ENCODE measurements at places on chromosomes 11 and 22.

DNA sequence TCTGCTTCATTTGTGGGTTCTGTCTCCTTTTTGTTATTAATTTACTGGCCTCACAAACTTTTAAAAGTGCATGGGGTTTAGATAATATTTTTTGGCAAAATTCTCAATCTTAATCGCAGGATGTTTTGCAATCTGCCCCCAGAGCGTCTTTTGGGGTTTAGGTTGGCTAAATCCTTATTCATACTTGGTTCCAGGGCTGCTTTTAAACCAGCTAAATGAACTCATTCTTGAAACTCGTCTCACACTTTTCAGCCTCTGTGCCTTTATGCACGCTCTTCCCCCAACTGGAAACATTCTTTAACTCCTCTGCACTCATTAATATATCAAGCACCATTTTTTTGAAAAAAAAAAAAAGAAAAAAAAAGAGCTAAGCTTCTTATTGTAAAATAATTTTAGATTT lies 131.7 kb downstream of the KIF18A start:
- no peak for DNase-seq

DNA sequence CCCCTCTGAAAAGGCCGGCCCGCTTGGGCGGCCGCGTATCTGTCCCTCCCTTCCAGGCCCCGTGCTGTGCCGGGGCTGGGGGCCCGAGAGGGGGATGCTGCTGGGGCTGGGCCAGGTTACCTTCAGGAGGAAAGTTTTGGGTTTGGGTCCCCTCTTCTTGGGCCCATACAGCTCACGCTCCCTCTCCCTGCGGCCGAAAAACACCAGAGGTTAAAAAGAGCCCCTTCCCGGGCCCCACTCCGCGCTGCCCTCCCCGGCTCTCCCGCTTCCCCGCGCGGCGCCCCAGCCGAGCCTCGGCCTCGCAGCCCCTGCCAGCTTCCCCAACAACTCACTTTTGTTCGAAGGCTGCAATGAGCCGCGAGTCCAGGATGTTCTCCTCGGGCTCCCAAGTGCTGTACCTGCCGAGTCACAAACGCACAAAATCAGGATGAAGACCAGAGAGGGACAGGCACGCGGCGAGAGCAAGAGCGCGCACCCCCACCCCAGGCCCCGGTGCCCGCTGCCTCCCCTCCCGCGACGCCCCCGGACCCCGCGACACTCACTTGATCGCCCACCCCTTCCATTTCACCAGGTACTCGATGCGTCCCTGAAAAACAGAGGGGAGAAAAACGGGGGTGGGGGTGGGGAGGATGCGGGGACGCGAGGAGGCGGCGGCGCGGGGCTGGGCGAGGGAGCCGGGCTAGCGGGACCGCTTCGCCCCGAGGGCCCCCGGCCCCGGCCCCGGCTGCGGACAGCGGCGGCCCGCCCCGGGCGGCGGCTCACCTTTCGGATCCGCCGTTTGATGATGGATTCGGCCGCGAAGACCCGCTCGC lies 450 bp downstream of the CBX6 start:
- no peak for DNase-seq

DNA sequence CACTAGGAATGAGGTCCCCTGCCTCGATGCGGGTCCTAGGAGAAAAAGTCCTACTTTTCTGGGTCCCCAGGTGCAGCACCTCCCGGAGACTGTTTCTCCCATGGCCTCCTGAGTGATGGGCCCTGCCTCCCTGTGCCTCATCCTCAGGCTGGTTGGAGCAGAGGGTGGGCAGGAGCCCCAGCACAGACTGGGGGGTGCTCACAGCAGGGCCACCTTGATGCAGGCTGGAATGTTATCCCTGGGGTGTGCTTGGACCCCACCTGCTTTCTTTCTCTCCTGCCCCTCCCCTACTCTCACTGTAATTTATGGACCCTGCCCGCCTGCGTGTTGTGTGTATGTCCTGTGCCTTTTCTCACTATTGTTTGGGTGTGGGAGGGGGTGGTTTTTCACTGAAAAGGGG lies 8.1 kb downstream of the SHISA8 start:
- no peak for DNase-seq

GRCh38 chr11:1290052-1291040 lies 19.1 kb downstream of the TOLLIP start:
- DNase-seq, result no peak

DNA sequence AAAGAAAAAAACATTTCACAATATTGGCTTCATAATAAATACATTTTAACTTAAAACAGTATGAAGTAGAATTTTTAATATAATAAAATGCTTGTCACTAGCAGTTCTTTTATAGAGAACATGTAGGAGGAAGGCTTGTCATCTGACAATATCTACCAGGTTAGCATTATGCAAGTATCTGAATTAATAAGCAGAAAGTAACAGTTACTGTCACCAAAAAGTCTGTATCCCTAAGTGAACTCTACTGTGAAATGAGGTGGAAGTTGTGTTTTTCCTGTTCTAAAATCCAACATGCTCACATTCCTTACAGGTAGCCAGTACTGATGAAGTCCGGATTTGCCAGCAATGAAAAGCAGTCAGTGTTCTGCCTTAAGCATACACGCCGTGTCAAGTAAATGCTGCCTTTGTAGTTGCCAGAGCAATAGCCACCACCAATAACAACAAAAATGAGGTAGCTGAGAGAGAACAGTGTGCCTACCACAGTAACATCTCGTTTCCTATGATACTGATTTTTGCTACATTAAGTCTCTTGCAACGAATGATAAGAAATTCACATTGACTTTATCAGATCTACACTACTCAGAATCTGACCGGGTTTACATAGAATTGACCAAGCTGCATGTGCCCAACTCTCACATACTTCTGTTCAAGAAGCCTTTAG lies 95.5 kb downstream of the SIK3 start:
- DNase-seq, result no peak

- no peak for DNase-seq
These were observed 95.8 kb downstream of the CCDC83 start for GRCh38 chr11:85951049-85951405.

GRCh38 chr22:17861909-17862308 lies 87.6 kb upstream of the BID start:
- no peak for DNase-seq

- DNase-seq, result peak; percentile 31
These were observed 136.3 kb downstream of the PKNOX2 start for GRCh38 chr11:125300791-125301218.

GRCh38 chr22:49803737-49804375 lies 23.8 kb downstream of the BRD1 start:
- no peak for DNase-seq

- no peak for DNase-seq
These were observed 37.9 kb downstream of the B3GAT1 start for GRCh38 chr11:134374171-134374570.

DNA sequence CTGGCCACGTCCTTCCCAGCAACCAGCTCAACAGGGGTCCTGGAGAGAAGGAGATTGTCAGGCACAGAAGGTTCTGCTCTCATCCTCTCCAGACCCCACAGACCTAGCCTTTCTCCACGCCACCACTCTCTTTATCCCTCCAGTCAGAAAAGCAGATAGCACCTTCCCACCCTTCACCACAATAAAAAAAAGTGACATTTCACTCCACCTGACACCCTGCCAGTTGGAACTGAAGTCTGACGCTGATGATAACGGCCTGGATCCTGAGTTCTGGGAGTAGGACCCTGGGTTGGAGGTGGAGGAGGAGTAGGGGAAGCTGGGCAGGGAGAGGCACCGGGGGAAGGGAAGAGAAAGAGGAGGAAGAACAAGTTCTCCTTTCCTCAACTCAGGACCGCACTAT lies 127.5 kb upstream of the ANO1 start:
- DNase-seq, result no peak

DNA sequence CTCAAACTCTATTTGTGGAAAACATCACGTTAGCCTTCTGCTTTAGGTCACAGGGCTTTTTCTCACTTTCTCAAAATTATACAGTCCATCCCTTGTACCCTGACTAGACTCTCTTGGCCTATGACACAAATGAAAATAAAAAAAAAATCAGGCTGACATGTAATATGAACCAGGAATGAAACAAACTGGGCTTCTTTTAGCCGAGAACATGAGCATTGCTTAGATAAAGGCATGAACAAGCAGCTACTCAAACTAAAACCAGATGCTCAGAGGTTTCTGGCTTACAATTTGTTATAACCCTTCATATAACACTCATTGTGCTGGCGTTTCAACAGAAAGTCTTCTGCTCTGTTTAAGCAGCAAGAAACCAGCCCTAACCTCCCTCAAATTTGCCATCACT lies 265.5 kb upstream of the NARS2 start:
- no peak for DNase-seq

DNA sequence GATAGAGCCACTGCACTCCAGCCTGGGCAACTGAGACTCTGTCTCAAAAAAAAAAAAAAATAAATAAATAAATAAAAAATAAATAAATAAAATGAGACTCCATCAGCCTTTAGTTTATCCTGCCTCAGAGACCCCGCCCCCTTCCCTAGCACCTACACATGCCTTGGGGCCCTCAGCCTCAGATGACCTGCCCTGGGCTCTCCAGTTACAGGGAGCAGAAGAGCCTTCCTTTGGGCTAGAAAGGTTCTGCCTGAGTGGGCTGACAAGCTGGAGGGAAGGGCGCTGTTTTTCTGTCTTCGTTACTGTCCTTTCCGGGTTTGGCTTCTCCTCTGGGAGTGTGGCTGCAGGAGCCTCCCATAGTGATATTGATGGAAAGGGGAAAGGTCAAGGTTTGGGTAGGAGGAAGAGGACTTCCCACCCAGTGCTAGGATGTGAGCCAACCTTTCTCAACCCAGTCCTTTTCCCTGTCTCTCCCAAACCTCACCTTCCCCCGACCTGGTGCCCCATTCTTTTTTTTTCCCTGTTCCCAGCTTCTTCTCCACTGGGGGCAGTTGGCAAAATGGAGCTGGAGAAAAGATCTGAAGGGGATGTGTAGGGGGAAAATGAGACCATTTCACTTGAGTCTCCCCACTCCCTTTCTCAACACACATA lies 1.5 kb upstream of the SF3B2 start:
- DNase-seq, result no peak
